ENCODE measurements at places on chromosomes 1 and 21. TPM values are rescaled to one million over a fixed set of nuclear protein-coding genes. Genes with fewer than 3 reads are reported as not detected.

The PSEN2 gene
- 24.2 TPM for total RNA-seq

GRCh38 chr1:246152986-246153431, 354.1 kb downstream of the SMYD3 start:
- no peak for DNase-seq

GRCh38 chr1:156429313-156430060, 60.5 kb downstream of the RHBG start:
- DNase-seq: no peak

- DNase-seq: peak; percentile 44
Measured at GRCh38 chr1:48530727-48531351, 58.8 kb upstream of the SPATA6 start.

DNA sequence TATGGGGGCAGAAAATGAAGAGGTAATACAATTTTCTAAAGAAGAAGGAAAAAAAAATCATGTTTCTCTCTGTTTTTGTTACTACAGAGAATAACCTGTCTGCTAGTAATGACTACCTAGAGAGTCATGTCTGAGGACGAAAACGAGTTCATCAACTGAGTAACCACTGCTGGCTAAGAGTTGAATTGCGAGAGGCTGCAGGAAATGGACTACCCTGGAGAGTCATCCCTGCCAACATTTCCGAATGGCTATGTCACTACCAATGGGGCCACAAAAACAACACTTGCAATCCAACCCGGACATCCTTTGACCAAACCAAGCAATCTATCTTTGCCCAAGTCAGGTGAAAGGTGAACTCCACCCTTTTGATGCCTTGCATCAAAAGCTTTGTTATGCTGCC, 120.6 kb downstream of the FCRL5 start:
- DNase-seq: peak; percentile 3

GRCh38 chr1:18831656-18832055, 27.8 kb downstream of the TAS1R2 start:
- no peak for DNase-seq

GRCh38 chr1:210722410-210723081, 393.8 kb downstream of the HHAT start:
- no peak for DNase-seq

The TSPEAR gene
- not detected for total RNA-seq

DNA sequence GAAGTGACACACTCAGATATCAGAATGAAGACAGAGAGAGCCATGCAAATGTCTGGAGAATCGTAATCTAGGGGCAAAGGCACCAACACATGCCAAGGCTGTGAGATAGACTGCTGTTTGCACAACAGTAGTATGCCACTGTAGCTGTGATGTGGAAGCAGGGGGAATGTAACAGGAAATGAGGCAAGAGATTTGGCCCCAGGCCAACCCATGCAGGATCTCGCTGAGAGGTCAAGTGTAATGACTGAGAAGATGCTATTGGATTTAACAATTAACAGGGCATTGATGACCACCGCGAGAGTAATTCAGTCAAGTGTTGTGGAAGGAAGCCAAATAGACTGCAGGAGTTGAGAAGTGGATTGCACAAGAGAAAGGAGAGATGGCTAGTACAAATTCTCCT, 107.3 kb upstream of the ST6GALNAC5 start:
- peak; percentile 8 for DNase-seq

The CSF1 gene
- total RNA-seq: 42.4 TPM

DNA sequence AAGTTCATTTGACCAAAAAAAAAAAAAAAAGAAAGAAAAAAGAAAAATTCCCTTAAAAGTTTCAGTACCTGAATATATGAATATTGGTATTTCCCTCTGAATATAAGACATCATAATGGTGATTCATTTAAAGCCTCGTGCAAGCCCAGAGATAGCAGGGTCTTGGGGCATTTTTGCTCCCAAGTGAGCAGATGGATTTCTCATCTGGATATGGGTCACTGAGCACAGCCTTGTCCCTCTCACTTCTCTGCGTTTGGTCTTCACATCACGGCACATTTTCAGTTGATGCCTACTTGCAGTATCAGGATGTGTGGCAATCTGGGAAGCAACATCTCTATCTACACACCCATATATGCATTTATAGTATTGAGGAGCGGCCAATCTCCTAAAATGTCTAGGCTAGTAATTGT, 12.7 kb downstream of the CD58 start:
- no peak for DNase-seq

DNA sequence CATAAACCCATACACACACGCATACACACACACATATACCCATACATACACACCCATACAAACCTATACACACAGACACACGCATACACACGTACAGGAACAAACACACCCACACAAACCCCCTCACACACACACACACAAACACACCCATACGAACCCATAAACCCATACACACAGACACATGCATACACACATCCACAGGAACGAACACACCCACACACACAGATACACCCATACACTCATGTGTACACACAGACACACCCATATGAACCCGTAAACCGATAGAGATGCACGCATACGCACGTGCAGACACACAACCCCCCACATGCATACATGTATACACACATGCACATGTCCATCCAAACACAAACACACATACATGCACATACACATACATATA, 9.5 kb downstream of the WNT9A start:
- no peak for DNase-seq

GRCh38 chr1:156945881-156946661, 25.6 kb downstream of the LRRC71 start:
- DNase-seq: no peak

DNA sequence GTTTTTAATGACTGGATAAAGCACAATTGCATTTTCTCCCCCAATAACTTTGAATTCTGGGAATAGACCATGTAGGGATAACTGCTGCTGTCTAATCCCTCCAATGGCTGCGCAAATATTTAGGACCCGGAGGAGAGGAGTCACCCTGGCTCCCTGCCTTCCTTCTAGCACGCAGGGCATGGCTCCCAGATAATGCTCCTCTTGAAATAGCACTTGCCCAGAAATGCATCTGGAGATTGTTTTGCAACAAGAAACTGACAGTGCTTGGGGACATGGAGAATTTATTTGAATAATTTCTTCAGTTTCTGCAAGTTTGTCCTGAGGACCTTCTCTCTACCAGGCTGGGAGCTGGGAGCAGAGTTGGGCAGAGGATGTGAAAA, 83.5 kb downstream of the MAN1C1 start:
- no peak for DNase-seq

The HUNK gene
- total RNA-seq: not detected

The ANXA9 gene
- not detected for total RNA-seq

DNA sequence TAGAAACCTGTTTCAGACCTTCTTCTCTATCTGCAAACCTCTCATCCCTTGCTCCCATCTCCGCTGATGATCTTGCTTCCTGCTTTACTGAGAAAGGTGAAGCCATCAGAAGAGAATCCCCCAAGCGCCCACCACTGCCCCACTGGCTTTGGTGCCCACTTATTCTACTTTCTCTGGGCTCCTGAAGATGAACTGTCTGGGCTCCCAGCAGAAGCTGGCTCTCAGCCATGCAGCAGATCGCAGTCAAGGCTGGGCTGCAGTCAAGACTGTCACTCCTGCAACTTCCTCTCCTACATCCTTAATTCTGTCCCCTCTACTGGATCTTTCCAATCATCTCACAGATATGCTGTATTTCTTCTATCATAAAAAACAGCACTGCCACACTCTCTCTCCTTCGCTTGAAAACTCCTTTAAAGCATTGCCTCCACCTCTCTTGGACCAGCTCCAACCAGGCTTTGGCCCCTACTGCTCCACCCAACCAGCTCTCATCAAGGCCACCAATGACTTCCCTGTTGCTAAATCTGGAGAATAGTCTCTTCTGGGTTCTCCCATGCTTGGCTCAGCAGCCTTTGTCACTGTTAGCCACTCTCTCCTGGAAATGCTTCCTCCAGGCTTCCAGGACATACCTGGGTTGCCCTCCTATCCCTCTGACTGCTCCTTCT, 25.8 kb downstream of the TRIM62 start:
- no peak for DNase-seq

GRCh38 chr21:44789880-44790279, 11.7 kb downstream of the UBE2G2 start:
- peak; percentile 77 for DNase-seq

DNA sequence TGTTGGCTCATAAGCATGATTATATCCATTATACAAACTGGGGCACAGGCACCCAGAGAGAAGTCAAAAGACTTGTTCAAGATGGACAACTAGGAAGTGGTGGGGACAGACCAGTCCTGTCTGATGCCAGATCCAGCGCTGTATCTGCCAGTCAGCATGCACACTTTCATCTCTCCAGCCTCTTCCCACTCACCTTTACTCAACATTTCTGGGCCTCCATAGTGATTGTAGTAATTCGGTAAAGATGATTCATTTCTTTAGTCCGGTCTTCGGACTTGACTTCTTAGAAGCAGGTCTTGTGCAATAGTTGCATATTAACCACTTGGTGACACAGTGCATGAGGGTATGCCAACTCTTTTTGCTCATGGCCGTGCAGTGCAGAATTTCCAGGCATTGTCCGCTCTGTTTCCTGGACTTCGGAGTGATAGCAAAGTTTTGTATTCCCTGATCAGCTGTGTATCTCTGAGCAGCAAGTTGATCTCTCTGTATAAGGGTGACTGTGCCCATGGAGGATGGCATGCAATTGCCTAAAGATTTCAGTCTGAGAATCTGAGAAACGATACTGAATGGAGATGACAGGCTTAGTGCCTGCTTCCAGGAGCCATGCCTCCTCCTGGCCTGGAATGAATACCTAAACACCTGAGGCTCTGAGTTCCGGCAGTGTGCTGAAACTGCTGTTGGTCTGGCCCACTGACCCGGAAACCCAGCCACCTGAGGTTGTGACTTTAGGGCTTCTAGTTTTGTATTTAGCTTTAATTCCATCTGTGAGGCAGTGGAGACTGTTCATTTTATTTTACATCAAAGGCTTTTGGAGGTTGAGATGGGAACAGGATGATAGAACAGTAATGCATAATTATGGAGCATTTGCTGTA, 39.0 kb downstream of the GALNT2 start:
- peak; percentile 64 for DNase-seq

DNA sequence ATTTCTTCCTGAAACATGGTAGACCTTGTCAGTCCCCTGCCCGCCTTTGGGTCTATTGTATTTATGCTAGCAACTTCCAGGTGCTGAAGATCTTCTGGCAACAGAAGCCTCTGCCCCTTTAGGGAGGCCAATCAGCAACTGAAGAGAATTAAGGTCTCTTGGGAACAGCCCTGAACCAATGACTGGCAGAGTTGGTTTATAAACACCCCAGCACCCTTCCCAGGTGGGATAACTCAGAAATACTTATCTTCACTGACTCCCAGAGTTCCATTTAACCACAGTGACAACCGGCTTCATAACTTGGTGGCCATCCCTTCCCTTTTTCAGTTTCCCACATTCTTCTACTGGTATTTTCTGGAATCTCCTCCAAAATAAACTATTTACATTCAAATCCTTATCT, 27.2 kb upstream of the TMCO1 start:
- no peak for DNase-seq

DNA sequence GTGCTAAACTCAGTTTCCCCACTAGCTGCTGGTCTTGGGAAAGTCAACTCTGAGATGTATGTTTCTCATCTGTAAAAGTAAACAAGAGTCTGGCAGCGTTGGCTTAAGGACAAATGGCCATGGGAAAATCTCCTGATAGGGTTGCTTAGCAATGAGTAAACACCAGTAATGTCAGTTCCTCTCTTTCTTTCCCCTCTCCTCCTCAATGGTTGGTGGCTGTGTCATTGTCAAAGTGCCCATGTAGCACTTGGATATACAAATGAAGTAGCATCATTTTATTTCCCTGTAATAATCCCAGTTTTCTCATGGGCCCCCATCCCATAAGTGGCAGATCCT, 2.2 kb upstream of the FYB2 start:
- DNase-seq: no peak

DNA sequence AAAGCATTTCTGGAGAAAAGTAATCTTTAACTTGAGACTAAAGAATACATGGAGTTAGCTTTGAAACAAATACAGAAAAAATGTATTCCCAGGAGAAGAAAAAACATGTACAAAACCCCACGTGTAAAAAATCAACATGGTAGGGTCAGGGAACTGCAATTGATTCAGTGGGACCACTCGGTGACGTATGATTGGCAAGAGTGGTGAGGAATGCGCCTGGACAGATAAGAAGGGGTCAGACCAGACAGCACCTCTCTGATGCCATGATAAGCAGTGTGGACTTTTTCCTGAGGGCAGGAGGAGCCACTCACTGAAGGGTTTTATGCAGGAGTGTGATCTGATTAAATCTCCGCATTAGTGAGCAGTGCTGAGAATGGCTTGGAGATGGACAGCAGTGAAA, 142.5 kb downstream of the DAB1 start:
- DNase-seq: no peak

DNA sequence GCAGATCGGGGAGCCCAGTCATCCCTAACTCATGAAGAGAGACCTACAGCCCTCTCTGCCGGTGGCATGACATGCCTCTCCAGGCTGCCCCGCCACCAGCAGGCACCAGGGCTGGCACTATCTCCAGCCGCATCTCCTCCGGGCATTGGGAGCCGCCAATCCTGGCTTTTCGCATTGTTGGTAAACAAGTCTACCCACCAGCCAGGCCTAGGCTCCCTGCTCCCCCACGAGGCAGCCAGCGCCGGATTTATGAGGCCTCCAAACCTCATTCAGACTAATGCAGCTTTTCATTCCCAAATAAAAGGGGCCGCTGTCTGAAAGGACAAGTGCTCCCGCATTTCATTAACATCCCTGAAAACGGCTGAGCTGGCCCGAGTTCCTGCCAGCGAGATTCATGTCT, 3.4 kb upstream of the GRIK3 start:
- no peak for DNase-seq

- DNase-seq: peak; percentile 89
Measured at GRCh38 chr1:206700445-206701036, 15.8 kb downstream of the MAPKAPK2 start.

- DNase-seq: no peak
Measured at GRCh38 chr1:7209336-7209735, 424.1 kb downstream of the CAMTA1 start.

DNA sequence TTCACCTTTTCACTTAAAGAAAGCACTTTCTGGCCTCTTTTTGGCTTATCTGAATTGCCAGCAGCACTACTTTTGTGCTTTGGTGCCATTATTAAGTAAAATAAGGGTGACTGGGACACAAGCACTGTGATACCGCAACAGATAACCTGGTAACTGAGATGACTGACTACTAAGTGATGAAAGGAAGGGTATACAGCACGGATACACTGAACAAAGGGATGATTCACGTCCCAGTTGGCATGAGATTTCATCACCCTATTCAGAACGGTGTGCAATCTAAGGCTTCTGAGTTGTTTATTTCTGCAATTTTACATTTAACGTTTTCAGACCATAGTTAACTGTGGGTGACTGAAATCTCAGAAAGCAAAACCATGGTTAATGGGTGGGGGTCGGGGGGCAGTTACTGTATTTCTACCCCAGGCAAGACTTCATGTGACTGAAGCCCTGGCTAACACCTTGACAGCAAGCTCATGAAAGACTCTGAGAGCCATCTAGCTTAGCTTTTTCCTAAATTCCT, 102.8 kb downstream of the CLIC6 start:
- DNase-seq: peak; percentile 81

- DNase-seq: no peak
Measured at GRCh38 chr21:22585558-22585957, 1587.3 kb downstream of the NCAM2 start.

The TRIM58 gene
- not detected for total RNA-seq

DNA sequence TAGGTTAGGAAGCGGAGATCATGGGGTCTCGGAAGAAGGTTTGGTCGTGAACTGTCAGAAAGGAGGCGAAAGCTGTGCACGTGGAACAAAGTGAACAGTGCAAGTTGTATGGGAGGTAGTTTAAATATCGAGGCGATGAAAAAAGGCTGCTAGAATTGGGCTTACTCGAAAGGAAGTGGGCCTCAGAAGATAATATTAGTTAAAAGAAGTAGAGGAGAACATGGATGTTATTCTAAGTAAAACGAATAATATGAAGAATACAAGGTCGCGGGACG, 571 bp downstream of the WDR3 start:
- peak; percentile 2 for DNase-seq

- no peak for DNase-seq
Measured at GRCh38 chr1:195434566-195435203, 1173.6 kb downstream of the KCNT2 start.

Data from LHCN-M2 (cell line).